ENCODE measurements at places on chromosomes 6 and 20.

- no peak for DNase-seq
Observed at GRCh38 chr6:121884091-121884490, 448.6 kb downstream of the GJA1 start.

DNA sequence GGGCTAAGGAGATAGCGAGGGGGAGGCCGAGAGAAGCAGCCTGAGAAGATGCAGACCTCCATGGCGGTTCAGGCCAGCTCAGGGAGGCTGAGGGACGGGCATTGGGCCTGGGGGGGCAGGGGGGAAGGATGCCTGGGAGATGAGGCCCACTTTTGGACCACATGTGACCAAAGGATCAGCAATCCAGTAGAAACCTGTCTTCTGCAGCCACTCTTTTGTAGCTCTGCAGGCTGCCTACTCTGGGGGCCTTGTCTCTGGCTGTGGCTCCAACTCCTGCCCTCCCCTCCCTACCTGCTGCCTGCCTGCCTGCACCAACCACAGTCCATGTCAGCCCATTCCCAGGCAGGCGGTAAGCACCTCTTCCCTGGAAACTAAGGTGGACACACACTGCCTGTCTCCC is 106.8 kb upstream of the MLN start:
- DNase-seq = no peak

DNA sequence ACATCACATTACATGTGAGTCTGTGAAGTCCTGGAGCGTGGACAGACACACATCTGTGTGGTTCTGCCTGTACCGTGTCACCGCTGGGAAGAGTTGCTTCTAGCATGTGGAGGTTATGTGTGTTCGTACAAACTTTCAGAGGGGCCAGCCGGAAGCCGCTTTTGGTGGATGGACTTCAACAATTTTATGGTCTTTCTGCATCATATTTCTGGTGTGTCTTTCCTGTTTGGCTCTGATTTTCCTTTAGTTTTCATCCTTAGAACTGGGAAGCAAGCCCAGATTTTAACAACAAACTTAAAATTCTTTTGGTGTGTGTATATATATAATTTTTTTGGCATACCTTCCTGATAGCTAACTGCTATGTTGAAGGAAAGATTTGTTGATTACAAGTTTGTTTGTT is 71.2 kb downstream of the TIAM2 start:
- no peak for DNase-seq

GRCh38 chr6:31837369-31838113 is 10.0 kb downstream of the HSPA1B start:
- no peak for DNase-seq

- DNase-seq = no peak
Observed at GRCh38 chr6:2749969-2750600, 637 bp downstream of the MYLK4 start.

DNA sequence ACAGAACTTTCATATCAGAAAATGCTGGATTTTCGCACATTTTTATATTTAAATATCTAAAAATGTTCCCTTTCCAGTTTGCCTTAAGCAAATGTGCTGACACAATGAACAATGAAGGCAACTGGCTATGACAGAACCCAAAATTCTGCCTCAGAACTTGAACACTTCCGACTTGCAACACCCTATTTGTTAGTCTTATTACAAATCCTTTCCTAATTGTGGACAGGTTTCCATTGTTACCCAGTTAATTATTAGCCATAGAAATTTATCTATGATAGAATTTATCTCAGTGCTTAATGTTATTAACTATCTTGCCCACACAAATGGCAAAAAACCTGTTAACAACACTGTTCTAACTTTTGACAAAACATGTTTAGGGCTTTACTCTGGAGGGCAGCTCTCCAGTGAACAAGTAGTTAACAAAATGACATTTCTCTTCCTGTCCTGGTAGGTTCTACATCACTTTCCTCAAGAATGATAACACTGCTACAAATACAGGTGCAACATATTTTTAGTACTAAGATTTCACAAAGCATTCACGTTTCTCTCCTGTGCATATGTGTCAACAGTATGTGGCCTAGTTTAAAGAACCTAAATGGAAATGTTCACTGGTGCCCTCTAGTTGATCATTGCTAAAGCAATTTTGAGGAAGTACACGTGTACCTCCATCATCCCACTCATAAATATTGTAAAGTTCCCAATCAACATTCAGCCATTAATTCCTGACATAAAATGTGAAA is 58.4 kb downstream of the HIVEP2 start:
- no peak for DNase-seq

Data from epithelial cell of prostate (primary cell).